ENCODE measurements at places on chromosomes 2 and 18. TPM values are rescaled to one million over a fixed set of nuclear protein-coding genes. Genes with fewer than 3 reads are reported as not detected.

DNA sequence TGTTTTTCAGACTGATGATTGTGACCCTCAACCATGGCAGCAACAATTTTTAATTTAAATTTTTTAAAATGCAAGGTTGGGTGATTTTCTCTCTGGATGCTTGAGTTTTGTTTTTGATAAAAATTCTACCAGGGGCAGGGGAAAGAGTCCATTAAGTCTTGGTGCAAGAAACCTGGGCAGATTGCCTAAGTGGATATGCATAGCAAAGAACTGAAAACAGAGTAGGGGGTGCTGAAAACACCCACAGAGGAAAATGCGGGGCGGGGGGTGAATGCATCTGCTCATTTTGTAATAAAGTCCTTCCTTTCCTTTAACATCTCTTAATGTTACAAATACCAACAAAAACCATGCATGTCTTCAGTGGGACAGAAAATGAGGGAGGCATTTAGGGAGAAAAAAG, 138.0 kb downstream of the NEDD4L start:
- no peak for DNase-seq

GRCh38 chr2:6580982-6581381, 284.7 kb downstream of the CMPK2 start:
- peak; percentile 19 for DNase-seq

DNA sequence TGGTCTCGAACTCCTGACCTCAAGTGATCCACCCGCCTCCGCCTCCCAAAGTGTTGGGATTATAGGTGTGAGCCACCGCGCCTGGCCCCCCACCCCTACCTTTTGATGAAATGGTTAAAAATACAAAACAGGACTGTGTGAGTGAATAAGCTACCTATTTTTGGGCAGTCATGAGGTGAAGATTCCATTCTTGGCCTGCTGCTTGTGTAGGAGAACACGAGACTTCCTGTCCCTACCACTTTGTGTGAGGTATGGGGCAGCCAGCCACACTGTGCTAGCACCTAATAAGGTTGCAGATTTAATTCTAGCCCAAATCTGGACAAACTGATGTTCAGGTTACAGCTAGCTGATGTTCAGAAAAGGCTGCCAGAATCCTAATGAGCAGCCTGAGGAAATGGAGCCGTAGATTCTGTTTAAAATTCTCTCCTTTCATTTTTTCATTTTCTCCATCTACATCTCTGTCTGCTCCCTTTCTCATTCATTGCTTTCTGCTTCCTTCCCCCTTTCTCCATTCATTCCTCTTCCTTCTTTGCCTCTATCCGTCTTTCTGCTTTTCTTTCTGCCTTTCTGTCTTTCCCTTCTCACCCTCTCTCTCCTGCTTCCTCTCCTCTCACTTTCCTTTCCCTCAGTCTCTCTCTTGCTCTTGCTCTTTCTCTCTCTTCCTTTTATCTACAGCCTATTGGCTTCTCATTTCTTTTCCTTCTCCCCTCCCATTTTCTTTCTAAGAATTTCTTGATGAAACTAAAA, 4.6 kb upstream of the LTBP1 start:
- DNase-seq = no peak

THUMPD2 gene
- 10.8 TPM for total RNA-seq

HOXD3 gene
- 14.5 TPM for total RNA-seq

- DNase-seq = no peak
Observed at GRCh38 chr2:71607151-71607889, 154.0 kb downstream of the DYSF start.

DNA sequence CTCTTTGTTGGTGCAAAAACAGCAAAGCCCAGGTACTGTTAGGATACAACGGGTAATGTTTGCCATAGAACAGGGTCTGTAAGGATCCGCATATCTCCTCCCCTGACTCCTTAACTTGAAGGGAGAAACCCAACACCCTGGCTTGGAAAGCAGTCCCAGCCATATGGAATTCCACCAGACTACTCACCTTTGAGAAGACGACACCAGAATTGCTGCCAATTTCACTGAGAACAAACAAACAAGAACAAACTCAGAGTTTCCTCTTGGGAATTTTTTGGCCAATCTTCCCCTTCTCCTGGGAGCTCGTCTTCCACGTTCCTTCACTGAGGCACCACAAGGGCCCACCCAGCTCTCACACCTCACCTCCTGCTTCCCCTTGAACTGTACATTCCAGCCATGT, 29.2 kb downstream of the CAPN14 start:
- no peak for DNase-seq

GRCh38 chr2:25936889-25937545, 45.3 kb downstream of the KIF3C start:
- peak; percentile 37 for DNase-seq

HSBP1L1 gene
- 13.5 TPM for total RNA-seq

- DNase-seq = peak; percentile 53
Observed at GRCh38 chr2:36277146-36277808, 78.3 kb upstream of the CRIM1 start.

DNA sequence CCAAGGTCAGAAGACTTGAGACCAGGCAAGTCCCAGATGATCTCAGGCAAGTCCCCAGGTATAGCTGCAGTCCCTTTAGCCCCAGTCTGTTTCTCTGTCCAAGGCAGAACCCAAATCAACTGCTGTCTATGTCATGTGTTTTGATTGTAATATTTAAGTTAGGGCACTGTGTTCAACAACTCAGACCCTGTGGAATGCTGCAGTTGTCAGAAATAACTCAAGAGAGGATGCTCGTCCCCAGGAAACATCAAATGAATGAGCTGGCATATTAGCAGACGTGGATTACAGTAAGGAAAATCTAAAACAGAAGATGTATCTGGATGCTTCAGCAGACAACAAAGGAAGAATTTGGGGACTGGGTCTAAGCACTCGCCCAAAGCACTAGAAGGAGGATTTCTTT, 70.1 kb downstream of the BCL11A start:
- no peak for DNase-seq

GRCh38 chr2:43110442-43110871, 115.9 kb downstream of the ZFP36L2 start:
- DNase-seq = peak; percentile 87

PROKR1 gene
- not detected for total RNA-seq

DNA sequence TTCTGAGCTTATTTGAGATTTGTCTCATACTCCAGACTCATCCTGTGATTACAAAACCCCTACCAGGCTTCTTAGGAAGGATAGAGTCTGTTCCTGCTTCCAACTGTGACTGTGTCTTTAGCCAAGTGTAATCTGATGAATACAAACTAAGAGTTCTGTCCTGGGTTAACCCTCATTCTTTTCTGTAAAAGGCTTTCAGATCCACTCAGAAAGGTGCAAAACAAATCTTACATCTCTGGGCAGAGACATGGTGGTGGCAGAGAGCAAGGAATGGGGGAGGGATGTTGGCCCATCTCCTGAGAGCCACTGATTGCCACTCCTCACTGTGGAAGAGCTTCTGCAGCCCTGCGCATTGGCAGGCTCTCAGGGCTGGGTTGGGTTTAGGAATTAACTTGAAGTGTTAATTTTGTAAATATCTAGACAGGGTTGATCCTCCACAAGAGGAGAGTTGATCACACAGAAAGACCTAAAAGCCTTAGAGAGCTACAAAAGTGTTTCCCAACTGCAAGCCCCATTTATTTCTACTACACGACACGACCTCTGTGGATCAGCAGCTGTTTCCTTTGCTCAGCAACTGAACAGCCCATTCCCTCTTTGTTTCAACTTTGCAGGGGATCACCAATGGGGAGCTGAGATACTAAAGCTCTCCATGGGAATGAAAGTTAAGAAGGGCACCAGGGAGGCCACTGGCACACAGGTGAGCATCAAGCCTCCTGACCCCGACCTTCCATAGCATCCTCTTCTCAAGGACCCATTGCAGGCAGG, 23.7 kb upstream of the SPTBN1 start:
- DNase-seq = no peak

GRCh38 chr2:18506883-18507509, 53.5 kb downstream of the RDH14 start:
- no peak for DNase-seq

DNA sequence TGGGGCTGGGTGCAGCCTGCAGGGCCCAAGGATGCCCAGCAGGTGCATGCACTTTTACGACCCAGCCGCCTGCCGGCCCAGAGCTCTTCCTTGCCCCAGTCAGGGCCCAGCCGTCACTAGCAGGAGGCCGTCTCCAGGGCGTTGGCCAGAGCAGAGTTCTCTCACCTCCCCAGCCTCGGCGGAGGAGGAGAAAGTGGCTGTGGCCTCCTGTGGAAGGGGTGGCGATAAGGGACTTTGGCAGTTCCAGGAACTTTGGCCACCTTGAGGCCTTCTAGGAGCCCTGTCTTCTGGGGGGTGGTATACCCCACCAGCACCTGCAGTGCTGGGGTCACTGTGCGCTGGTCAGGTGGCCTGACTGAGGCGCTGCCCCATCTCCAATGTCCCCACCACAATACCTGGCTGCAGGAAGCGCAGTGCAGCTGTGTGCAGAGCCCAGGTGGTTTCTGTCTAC, 22.0 kb downstream of the NPPC start:
- DNase-seq = no peak

GRCh38 chr18:33906046-33906445, 318.7 kb downstream of the NOL4 start:
- DNase-seq = no peak

DNA sequence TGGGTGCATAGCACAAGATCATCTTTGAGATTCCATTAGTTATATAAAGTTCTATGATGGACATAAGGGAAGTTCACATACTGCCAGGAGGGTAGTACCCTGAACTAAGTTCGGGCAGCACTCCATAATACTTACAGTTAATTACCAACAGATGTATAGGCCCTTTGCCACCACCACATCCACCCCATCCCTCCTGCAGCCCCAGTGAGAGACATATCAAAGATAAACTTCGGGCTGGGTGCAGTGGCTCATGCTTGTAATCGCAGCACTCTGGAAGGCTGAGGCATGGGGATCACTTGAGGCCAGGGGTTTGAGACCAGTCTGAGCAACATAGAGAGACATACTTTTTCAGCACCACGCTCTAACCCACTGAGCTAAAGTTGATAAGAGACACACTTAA, 46.4 kb upstream of the NPAS2 start:
- DNase-seq = no peak

All from fibroblast of villous mesenchyme (primary cell).